Activated CD4-positive, alpha-beta T cell treated with anti-CD3 and anti-CD28 coated beads, Interleukin-2, amount 50 U/mL, for 16 hours (primary cell): ENCODE measurements at places on chromosomes 3 and 15.
A peak's percentile ranks its signal among the peaks of the same experiment; 100 is the strongest.

GRCh38 chr3:72111265-72112205 is 326.6 kb upstream of the PROK2 start:
- DNase-seq, result no peak

- peak; percentile 82 for DNase-seq
These were observed 4.0 kb downstream of the TLE3 start for GRCh38 chr15:70093481-70094319.

DNA sequence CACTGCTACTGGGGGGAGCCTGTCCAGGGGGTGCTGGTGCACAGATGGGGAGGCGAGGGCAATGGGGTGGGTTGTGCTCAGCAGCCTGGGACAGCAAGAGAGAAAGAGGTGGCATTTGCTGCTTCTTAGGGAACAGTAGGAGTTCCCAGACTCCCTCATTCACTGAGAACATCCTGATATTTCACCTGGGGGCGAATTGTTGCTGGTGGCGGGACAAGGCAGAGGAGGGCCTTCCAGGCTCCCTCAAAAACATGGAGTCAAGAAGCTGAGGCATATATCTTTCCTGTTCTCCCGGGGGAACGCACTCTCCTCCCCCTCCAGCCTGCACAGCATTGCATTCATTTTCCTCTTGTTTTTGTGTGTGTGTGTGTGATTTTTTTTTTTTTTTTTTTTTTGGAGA is 65.7 kb downstream of the CDC25A start:
- no peak for DNase-seq

DNA sequence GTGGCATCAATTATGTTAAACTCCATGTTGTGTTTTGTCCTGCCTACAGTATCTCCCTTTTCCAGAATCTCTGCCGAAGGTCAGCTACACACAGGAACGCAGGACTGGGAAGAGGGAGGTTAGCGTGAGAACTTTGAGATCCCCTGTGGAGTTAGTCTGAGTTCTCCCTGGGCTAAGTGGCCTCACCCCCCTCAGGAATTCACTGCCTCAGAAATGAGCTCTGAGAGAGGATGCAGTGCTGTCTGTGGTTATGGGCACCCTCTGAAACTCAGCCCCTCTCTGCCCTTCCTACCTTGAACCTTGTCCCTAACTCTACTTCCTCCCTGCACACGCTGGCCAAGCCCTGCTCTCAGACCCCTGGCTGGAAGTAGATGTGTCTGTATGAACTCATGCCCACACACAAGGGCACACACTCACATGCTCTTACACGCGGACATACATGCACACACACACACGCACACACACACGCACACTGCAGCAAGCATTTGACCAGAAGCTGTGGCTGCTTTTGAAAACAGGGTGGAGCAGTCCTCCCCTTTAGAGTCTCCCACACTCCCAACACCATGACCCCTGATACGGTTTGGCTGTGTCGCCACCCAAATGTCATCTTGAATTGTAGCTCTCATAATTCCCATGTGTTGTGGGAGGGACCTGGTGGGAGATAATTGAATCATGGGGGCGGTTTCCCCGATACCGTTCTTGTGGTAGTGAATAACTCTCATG is 5.3 kb upstream of the VIPR1 start:
- no peak for DNase-seq

- DNase-seq, result no peak
These were observed 217.2 kb downstream of the THSD4 start for GRCh38 chr15:71332431-71333004.

DNA sequence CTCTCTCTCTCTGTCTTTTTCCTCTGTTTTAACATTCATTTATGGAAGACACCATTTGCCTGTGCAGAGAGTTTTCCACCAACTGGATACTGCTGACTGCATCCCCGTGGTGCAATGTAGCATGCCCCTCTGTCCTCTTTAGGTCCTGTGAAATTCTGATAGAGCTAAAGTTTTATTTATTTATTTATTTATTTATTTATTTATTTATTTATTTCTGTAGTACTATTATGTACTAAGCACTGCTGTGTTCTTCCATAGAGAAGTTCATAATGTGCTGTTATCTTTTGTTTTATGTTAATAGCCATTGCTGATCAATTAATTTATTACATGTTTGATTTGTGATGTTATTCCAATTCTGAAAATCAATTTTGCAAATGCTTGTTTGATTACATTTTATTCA is 749.9 kb downstream of the ZBBX start:
- DNase-seq, result no peak

DNA sequence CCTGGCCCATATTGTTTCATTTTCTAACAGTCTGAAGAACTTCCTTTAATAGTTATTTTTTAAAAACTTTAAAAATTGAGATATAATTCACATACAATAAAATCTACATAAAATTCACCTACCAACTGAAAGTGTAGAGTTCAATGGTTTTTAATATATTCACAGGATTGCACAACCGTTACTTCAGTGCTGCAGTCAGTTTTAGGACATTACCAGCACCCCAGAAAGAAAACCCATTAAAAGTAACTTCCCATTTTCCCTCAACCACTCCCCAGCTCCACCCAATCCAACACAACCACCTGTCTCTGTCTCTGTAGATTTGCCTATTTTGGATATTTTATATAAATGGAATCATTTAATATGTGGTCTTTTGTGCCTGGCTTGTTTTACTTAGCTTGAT is 29.6 kb downstream of the MGA start:
- DNase-seq, result no peak

DNA sequence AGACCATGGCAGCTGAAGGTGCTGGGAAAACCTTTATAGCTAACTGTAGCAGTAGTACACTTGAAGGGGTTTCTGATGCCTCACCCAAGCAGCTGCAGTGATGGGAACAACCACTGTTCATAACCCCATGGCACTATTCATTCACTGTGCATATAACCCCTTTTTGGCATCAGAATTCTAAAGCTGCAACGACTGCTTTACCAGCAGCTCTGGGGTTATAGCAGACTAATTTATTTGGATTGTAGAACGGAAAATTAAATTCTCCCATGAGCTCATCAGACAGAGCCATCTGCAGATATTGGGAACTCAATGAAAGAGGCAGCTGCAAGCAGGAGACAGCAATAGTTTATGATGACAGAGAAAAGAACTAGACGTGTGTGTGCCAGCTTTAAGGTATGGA is 28.6 kb downstream of the TFDP2 start:
- no peak for DNase-seq

DNA sequence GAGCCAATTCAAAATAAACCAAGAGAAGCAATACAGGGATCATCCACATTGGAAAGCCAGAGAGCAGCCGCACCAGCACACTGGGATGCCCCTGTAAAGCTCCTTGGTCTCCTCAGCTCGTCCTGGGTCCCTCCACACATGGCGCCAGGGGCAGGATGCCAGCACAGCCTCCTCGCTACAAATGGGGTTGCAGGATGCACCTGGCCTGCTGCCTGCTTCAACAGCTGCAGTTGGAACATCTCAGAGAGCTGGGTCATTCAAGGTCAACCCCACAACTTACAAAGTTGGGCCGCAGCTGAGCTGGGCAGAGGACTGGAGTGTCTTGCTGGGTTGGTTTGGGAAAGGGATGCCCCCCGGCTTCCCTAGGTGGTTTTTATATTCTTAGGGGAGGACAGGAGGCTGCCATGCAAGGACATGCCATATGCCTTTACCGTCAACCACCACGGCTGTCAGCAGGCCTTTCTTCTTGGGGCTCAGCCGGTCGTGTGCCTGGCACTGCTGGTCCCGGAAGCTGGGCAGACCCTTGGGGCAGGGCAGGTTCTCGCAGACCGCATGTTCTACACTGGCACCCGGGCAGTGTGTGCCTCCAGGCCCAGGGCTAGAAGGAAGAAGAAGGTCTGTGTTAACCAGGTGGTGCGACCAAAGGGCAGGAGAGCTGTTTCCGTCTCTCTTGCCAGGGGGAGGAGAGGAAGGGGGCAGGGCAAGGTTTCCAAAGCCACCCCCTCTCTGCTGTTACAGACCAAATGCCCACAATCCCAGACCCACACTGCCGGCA is 225.2 kb downstream of the ADAMTS17 start:
- DNase-seq, result no peak

- no peak for DNase-seq
These were observed 128.6 kb downstream of the DCLK3 start for GRCh38 chr3:36635731-36636130.

DNA sequence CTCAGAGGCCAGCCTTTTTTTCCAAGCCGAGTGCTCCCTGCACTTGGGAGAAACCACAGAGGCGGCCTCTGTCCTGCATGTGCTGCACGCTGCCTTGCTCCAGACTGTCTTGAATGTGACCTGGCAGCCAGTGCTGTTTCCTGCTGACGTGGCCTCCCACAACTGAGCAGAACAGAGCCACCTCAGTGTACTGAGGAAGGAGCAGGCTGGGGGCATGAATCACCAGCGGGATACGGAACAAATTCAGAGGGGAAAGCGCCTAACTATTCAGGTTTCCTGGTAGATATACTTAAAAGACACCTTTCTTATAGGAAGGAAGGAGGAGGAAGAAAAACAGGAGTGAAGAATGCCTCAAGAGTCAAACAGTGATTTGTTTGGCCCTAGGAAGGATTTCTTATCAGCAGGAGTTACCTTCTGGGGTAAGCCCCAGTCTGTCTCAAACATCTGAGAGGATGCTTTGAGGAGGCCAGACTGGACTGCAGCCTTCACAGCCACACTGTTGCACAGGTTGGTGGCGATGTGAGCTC is 114.0 kb downstream of the FNDC3B start:
- peak; percentile 67 for DNase-seq

- no peak for DNase-seq
These were observed 91.4 kb upstream of the MEX3B start for GRCh38 chr15:82137261-82137660.
